ENCODE measurements at places on chromosomes 5 and 9. TPM values are rescaled to one million over a fixed set of nuclear protein-coding genes. Genes with fewer than 3 reads are reported as not detected.

ADAMTS2 gene
- 132 TPM for total RNA-seq

GABRG2 gene
- total RNA-seq = not detected

MLANA gene
- total RNA-seq = not detected

CCNI2 gene
- not detected for total RNA-seq

DTWD2 gene
- total RNA-seq = 5.5 TPM

QRFP gene
- total RNA-seq = not detected

C5orf52 gene
- not detected for total RNA-seq

NR5A1 gene
- total RNA-seq = not detected

FOXI1 gene
- total RNA-seq = not detected

FBXL7 gene
- total RNA-seq = 8.7 TPM

TOR1A gene
- total RNA-seq = 73.6 TPM
